ENCODE measurements at places on chromosomes 7 and 10.

- DNase-seq, result no peak
Measured at GRCh38 chr10:131685576-131685975, 215.2 kb upstream of the PPP2R2D start.

GRCh38 chr10:128419466-128420019, 293.3 kb upstream of the MKI67 start:
- no peak for DNase-seq

- no peak for DNase-seq
Measured at GRCh38 chr7:137080516-137081203, 212.2 kb downstream of the CHRM2 start.

DNA sequence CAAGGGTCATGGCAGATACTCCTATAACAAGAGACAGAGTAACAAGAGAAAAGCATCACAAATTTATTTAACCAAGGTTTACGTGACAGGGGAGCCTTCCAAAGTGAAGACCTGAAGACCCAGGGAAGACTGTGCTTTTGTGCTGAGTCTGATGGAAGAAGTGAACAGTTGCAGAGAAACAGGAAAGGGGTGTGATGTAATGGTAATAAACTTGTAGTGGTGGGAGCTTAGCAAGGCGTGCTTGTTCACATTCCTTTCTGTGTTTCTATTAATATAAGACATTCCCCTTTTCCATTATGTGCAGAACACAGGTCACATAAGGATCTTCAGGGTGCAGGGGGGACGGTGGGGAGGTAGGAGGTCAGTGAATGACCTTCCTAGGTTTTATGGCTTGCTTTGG, 25.5 kb upstream of the C10orf67 start:
- no peak for DNase-seq

GRCh38 chr7:70856901-70857630, 274.9 kb upstream of the GALNT17 start:
- DNase-seq, result peak; percentile 21

GRCh38 chr10:72310636-72311035, 36.9 kb downstream of the DDIT4 start:
- DNase-seq, result no peak

- no peak for DNase-seq
Measured at GRCh38 chr10:47104786-47105385, 193.7 kb downstream of the PTPN20 start.

- no peak for DNase-seq
Measured at GRCh38 chr10:53918755-53919154, 882.3 kb downstream of the PCDH15 start.

GRCh38 chr10:74991435-74991834, 120.0 kb upstream of the SAMD8 start:
- no peak for DNase-seq

DNA sequence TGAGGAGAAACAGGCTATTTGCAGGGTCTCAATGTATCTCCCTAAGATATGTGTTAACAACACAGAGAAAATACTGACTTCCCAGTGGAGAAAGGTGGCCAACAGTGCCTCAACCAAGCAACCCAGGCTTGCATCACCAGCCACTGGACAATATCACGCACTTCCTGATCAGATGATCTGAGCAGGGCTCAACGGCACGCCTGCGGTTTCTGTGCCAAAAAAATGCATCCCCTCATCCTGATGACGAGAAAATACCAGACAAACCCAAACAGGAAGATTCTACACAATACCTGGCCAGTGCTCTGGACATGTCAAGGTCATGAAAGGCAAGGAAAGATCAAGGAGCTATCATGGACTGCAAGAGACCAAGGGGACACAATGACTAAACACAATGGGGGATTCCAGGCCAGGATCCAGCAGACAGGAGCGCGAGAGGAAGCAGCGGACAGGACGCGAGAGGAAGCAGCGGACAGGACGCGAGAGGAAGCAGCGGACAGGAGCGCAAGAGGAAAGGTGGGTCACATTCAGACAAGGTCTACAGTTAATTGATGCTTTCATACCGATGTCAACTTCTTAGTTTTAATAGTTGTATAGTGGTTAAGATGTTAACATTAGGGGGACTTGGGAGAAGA, 51.1 kb downstream of the GNA12 start:
- DNase-seq, result no peak

Measured in activated T-cell treated with anti-CD3 and anti-CD28 coated beads for 4 hours (primary cell).